ENCODE measurements at places on chromosomes 1 and 21.

- no peak for DNase-seq
These were observed 35.8 kb downstream of the TRIM62 start for GRCh38 chr1:33146003-33146402.

- DNase-seq = no peak
These were observed 13.0 kb upstream of the GORAB start for GRCh38 chr1:170518965-170519364.

DNA sequence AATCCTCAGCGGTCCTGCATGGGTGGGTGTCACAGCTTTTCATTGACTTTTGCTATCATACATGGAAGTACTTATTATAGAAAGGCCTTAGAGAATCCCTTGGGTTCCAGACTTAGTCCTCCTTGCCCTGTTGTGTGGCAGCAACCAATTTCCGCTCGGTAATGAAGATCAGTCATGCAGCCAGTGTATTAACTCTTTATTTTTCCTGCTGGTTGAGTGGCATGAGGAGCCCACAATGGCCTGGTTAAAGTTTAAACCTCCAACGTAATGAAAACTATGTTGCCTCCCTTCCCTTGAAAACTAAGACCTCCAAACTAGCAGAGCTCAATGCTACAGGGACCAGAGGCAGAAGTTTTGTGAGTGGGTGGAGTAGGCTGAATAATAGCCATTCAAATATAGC lies 20.0 kb downstream of the CITED4 start:
- DNase-seq = no peak

GRCh38 chr1:66916320-66916719 lies 8.3 kb downstream of the DNAI4 start:
- DNase-seq = no peak

- no peak for DNase-seq
These were observed 11.4 kb upstream of the KIAA1614 start for GRCh38 chr1:180901076-180901990.

- no peak for DNase-seq
These were observed 19.3 kb upstream of the ADARB1 start for GRCh38 chr21:45054927-45055612.

DNA sequence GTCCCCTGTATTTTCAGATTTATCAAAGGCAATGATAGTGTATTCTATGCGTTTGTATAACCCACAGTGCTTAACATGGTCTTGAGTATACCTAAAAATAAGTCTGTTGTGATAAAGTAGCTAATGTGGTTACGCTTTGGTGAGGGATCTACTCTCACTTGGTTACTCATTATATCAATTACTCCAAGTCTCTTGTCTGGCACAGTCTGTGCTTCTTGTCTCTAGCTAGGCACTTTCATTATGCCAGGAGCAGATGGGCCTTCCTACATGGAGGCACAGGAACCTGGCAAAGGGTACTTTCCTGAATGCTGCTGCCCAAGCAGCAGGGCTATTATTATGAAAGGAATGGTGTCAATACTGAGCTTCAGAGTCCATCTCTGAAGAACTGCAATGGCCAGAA lies 4.2 kb upstream of the PTPN22 start:
- DNase-seq = no peak

GRCh38 chr21:42512346-42513034 lies 1.2 kb upstream of the SLC37A1 start:
- DNase-seq = no peak

- DNase-seq = no peak
These were observed 29.9 kb downstream of the DHRS3 start for GRCh38 chr1:12587981-12588640.

GRCh38 chr1:225851805-225852204 lies 30.4 kb downstream of the TMEM63A start:
- DNase-seq = no peak

DNA sequence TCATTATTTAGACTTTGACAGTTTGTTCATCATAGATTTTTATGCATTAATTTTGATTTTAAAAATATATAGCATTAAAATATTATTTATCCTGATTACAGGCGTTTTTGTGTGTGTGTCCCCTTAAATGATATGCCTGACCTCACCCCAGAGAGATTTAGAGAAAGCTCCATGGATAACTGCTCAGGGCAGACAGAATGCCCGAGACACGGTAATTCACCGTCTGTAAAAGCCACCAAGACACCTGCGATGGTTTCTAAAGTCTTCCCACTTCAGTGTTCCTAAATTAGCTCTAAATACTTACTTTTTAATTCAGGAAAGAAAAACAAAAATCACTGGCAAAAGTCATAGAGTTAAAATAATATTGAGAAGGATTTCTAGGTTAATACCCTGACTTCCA lies 350.6 kb upstream of the RUNX1 start:
- no peak for DNase-seq

DNA sequence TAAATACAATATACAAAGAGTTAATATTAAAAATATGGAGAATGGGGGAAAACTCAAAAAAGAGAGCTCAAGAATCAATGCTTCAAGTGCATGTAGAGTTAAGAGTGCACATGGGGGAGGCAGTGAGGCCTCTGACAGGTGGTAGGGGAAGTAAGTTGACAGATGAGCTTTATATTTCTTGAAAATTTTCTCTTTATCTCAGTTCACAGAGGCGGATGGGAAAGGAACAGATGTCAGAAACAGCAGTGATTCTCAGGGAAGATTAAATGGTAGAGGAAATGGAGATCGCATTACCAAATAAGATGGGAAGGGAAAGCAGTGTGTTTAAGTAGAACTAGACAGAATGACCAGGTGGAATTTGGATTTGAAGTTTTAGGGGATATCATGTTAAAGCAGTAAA lies 200.1 kb upstream of the C1orf105 start:
- DNase-seq = no peak

DNA sequence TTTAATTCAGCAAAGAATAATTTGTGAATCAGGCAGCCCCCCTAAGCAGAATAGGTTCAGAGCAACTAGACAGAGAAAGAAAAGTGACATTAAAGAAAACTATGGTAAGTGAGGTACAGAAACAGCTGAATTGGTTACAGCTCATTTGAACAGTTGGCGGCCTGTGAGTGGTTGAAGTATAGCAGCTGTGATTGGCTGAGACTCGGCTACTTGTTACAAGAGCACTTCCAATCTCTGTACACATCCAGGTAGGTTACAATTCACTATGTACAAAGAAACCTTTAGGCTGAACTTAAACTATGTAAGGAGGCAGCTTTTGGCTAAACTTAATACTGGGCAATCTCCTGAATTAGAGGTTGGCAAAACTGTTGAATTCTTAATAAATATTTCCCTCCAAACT lies 171.1 kb upstream of the LHX8 start:
- no peak for DNase-seq

DNA sequence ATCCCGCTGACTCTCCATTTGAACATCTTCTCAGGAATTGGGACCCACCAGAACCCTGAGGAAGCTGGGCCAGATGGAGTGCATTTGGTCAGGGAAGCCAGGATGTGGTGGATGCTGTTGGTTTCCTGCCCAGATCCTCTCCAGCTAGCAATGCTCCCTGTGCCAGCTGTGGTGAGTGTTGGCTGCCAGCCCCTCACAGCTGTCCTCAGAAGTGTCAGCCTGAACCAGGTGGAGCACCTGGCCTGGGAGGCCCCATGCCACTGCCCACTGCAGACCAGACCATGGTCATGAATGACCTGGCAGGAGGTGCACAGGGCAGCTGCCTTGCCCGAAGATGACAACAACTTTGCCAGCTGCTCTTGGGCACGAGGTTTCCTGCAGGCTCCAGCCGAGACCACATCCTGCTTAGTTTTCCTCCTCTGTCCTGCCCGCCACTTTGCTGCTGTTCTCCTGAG lies 54.4 kb downstream of the PRSS38 start:
- no peak for DNase-seq

DNA sequence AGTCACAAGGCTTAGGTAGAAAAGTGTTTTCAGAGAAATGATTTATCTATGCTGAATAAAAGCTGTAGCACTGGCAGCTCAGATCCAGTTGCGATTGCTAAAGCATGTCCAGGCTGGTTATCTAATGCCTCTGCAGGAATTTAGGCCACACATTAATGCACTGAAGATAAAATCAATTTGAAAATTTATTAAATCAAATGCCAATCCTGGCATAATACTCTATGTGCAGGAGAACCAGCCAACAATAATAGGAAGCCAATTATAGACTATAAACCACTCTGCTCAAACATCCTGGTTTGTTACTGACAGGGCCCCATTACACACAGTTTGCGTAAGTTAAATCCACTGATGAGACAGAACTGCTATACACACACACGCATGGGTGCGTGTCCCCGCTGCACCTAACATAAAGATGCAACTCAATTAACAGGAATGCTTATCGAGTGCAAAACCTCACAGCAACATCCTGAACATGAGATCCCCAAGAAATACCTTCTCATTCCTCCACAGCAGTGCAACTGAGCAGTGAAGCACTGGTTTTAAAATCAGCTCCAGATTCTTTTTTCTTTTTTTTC lies 40.6 kb downstream of the PTP4A2 start:
- DNase-seq = no peak

- no peak for DNase-seq
These were observed 79.8 kb downstream of the NFASC start for GRCh38 chr1:204950353-204951001.

- DNase-seq = no peak
These were observed 1361.7 kb upstream of the B3GALT2 start for GRCh38 chr1:194548071-194548470.

- DNase-seq = peak; percentile 53
These were observed 9.2 kb upstream of the KCNQ4 start for GRCh38 chr1:40774266-40774998.

GRCh38 chr1:10759413-10760200 lies 36.8 kb downstream of the CASZ1 start:
- DNase-seq = no peak

GRCh38 chr21:27132266-27132665 lies 165.4 kb upstream of the ADAMTS5 start:
- no peak for DNase-seq

DNA sequence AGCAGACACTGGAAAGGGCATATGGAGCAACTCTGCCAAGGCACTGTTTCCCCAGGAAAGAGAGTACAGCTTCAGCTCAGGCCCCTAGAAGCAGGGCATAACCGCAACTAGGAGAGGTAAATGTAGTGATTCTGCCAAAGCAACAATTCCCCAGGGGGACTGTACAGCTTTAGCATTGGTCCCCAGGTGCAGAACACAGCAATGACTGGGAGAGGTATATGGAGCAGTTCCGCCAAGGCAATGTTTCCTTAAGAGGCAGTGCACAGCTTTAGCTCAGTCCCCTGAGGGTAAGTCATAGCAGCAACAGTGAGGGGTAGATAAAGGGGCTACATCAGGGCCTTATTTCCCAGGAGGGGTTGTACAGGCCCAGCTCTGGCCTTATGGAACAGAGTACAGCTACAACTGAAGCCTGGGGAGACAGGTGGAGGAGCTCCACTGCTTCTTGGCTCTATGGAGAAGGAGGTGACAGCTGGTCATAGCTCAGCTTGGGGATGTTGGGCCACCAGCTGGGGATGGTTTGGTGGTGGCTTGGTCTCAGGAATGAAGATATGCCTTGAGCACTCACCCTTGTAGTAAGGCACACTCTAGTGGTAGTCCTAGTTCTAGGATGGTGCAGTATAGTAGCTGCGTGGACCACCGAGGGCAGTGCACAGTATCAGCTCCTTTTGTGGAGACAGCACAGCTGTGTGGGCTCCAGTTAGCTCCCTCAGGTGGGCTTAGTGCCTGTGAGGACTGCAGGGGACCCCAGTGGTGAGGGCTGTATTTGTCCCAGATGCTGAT lies 582.7 kb downstream of the PTPRC start:
- DNase-seq = no peak

DNA sequence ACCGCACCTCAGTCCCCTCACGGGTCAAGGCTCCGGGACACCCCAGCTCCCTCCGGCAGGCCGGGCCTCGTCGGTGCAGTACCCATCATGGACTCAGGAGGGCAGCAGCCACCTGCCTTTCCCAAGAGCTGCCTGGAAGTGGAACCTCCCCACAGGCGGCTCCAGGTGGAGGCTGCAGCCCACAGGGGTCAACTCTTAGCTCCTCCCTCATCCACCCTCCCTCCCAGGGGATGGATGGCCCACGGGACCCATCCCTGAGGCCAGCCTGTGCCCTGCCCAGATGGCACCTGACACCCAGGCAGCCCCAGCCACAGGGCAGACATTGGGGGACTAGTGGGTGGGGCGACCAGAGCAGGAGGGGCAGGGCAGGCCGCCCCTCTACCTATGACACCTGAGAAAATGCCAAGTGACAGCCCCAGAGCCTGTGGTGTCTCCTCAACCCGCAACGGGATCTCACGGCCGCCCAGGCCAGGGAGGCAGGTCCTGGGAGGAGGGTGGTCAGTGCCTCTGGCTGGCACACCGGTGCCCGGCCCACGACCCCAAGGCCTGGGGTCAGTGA lies 1.2 kb upstream of the ARHGEF16 start:
- peak; percentile 50 for DNase-seq

- no peak for DNase-seq
These were observed 756 bp upstream of the RBM34 start for GRCh38 chr1:235161685-235162327.

DNA sequence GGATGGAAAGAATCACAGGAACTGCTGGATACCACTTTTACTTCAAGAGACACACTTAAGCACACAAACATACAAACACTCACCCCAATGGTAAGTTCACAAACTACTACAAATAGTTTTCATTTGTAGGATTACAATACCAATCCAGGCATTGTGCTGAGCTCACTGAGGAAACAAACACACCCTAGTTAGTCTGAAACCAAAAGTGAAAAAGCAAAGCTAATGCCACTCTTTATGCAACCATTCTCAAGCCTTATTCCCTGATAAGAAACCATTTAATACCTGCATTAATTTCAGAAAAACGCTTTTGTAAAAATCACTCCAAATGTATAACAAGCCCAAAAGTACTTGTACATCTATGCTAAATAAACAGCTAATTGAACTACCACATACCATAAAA lies 38.3 kb downstream of the RNF115 start:
- DNase-seq = no peak

DNA sequence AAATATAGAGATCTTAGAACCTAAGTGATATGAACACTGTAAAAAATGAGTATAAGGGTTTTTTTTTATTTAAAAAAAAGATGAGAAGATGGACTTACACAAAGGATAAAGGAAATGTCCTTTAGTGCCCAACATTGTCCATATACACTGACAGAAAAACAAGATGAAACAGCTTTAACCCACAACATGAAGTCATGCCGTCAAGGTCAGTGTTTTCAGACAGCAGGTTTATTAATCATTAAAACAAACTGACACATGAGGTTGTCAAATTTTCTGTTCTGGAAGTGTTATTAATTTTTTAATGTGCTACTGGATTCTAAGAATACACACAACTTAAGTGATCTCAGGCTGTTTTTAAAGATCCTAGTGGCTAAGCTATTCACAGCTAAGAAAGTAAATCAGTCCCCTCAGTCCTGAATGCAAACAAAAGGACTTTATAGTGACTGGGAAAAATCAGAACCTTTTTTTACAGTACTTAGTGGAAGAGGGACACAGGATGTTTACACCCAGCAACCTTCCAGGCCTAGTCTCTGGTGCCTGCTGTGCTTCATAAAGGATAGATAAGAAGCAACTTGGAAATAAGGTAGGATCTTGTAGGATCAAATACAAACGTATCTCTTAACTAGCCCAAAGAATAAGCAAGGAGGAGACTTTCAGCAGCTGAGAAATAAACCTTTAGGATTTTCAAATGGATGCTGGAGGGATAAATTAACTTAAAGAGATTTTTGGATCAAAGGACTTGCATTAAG lies 21.9 kb upstream of the PKN2 start:
- no peak for DNase-seq

- DNase-seq = no peak
These were observed 9.5 kb upstream of the CSF1 start for GRCh38 chr1:109901141-109901523.

- no peak for DNase-seq
These were observed 817.9 kb upstream of the ADGRL2 start for GRCh38 chr1:80982831-80983230.
